ENCODE measurements at places on chromosomes 3 and 15.

GRCh38 chr3:71265365-71265915 is 318.1 kb downstream of the FOXP1 start:
- no peak for DNase-seq

DNA sequence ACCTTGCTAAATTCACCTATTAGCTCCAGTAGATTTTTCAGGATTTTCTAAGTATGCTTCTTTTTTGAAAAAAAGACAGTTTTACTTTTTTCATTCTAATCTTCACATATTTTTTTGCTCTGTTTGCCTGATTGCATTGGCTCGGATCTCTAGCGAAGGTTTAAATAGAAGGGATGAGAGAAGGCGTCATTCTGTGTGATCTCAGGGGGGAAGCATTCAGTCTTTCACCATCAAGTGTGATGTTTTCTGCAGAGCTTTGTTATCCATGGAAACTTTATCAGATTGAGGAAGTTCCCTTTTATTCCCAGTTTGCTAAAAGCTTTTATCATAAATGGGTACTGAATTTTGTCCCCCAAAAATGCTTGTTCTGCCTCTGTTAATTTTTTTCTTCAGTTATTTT is 120.3 kb downstream of the LRRK1 start:
- DNase-seq, result no peak

DNA sequence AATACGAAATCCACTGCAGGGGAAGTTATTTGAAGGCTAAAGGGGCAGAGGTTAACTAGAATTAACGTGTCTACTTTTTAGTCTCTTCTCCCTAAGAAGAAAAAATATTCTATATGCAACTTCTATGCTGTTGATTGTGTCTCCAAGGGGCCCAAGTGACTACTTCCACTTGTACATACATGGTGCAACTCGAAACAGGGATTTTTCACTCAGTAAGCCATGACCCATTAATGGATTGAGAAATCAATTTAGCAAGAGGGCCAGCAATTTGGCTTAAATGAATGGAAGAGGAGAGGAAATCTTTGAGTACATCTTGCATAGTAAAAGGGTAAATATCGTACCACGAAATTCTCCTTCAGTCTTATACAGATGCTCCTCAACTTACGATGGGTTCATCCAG is 151.1 kb upstream of the HES1 start:
- no peak for DNase-seq

DNA sequence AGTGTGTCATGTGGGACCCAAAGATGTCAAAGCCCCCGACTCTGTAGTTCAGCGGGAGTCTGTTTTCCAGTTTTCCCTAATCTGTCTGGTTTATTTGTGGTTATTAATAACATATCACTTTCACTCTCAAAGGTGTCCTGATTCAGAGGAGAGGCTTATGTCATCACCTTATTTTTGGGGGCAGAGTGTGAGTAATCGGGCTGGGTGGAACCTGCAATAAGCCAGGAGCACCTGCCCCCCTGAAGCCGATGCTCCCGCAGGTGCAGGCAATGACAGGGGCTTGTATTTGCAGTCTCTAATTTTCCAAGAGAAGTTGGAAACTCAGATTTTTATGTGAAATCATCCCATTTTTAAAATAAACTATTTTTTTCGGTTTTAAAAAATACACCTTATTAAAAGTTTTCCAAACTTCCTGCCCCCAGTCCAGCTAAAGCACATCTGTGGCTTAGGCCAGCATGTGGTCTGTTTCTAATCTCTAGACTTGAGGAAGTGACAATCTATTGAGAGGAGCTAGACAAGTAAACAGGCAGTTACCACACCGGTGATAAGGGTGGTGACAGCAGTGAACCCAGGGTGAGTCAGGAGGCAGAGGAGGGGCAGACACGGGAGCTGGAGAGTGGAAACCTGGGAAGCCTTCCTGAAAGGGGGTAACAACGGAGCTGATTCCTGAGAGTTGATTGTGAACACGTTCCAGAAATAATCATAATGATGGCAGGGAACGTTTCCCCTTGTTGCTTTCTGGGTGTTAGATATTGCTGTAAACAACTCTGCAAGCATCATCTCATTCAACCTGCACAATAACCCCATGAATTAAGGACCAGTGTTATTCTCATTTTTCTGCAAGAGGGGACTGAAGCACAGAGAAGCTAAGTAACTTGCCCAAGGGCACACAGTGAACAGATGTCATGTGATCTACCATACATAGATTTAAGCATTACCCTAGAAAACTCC is 37.2 kb downstream of the BHLHE40 start:
- DNase-seq, result no peak

GRCh38 chr3:161208931-161209330 is 12.2 kb upstream of the NMD3 start:
- DNase-seq, result no peak

DNA sequence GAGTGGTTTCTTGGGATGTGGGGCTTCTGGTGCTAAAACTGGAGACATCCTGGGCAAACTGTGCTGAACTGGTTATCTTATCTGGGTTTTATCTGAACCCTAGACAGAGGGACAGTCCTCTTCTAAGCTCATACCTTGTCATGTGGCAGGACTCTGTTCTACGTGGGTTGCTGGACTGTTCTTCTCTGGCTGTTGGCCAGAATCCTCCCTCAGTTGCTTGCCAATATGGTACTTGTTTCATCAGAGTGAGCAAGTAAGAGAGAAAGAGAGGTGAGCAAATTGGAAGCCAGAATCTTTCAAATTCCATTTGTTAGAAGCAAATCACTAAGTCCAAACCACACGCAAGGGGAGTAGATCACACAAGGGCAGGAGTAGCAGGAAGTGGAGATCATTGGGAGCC is 291.5 kb upstream of the TBL1XR1 start:
- DNase-seq, result no peak

Measured in activated CD8-positive, alpha-beta memory T cell treated with anti-CD3 and anti-CD28 coated beads for 1 hour (primary cell).